ENCODE measurements at places on chromosomes 5 and 9. TPM values are rescaled to one million over a fixed set of nuclear protein-coding genes. Genes with fewer than 3 reads are reported as not detected.

DNA sequence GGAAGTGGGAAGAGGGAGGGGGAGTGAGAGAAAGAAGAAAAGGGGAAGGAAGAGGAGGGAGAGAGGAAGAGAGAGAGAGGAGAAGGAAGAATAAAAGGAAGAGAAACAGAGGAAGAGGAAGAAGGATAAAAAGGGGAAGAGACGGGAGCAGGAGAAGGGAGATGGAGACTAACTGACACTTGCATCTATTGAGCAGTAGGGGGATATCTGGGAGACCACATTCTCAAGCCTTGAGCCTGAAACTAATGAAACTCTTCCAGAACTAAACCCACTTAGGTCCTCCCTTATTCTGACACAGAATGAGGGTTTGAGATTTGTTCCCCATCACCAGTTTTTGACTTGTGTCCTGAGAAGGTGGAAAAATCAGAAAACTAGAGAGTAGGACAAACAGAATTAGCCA is 533.3 kb downstream of the CDH12 start:
- no peak for DNase-seq

DNA sequence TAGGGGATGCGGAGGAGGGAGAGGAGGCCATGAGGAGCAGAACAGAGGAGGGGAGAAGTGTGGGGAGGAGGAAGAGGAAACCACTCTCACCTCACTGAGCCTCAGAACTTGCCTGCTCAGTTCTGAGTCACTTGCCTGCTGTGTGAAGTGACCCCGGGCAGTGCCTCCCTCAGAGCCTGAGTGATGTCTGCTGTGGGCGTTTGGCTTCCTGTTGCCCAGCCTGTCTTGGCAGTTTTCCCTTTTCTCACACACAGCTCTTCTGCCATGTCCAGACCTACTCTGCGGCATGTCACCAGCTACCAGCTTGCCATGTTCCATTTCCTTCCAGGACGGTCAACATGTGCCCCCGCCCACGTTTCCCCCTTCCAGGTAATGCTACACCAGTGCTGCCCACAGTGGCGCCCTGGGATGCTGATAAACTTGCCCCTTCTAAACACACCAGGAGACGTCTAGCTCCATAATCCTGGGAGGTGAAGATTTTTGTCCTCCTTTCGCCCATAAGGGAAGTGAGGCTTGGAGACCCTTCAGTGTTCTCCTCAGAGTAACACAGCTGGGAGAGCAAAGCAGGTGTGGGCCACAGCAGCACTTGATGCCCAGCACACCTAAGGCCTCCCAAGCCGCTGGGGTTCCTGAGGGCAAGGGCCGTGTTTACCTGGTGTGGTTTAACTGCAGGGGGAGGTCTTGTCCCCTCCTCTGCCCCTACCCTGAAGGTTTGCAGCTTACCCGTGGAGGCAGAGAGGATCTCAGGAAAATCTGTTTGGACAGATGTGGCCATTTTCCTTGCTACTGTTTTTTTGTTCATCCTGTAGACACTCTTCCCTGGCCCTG is 63.8 kb upstream of the RNF130 start:
- DNase-seq, result peak; percentile 88

GRCh38 chr5:94777056-94777880 is 158.8 kb downstream of the SLF1 start:
- no peak for DNase-seq

GRCh38 chr9:129183495-129184218 is 5.6 kb upstream of the IER5L start:
- no peak for DNase-seq

- no peak for DNase-seq
These were observed 150.8 kb downstream of the DOCK8 start for GRCh38 chr9:365436-365835.

Gene BHMT2
- total RNA-seq, result not detected

DNA sequence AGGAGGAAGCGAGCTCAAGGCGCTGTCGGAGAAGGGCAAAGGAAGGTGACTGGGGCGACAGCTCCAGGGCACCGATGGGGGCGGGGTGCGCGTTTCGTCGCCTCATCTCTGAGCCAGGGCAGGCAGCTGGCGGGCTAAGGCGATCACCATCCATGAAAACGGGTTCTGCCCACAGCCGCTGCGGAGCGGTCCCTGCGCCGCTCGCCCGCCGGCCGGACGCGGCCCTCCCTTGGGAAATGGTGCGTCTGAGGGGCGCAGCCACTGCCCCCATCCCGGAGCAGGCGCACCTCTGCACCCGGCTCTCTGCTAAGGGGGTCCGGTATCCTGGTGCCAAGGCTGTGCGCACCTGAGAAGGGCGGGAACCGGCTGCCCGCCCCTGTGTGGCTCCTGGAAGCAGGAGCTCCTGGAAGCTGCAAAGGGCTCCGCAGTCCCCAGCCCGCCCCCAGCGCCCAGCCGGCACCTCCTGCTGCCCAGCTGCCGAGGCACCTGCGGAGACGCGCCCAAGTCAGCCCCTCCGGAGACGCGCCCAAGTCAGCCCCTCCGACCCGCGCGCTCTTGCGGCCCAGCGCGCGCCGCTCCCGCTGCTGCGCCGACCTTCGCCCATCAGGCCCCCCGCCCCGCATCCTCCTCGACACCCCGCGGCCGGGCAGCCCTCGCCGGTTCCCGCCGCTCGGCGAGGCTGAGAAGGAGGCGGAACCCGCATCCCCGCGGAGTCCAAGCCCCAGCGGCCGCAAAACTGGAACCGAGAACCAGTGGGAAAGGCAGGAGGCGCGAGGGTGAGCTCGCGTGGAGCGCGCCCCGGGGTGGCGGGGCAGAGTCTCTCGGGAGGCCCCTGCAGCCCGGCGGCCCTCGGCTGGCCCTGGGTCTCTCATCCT is 757 bp downstream of the ANKRD34B start:
- DNase-seq, result no peak

GRCh38 chr9:130852801-130853200 is 17.7 kb downstream of the ABL1 start:
- no peak for DNase-seq

DNA sequence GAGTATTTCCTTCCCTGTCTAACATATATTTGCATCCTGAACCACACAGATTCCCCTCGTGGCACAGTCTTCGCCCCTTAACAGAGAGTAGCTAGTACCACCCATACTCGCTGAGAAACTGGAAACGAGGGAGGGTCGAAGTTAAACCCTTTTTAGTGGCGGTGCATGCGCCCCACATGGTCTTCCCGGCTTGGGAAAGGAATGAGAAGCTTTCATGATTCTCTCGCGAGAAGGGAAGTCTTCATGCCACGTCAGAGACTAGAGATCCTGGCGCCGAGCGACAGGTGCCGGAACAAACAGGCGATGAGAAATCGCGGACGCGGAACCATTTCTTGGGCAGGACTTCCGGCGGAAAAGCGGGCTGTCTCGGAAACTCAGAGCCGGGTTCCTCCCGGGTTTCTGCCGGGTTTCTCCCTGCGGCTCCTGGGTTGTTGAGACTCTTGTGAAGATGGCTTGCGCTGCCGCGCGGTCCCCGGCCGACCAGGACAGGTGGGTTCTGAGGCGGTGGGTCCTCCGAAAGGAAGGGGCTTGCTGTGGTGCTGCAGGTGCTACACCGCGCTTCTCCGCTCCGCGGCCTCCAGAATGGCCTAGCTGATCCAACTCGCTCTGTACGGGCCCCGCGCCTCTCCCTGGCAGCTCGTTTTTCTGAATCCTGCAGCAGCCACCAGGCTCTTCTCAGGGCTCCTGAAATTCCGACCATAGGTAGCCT is at the start of gene SRP19:
Gene SRP19 (plus strand): TSS at position 359 of the 709 bp plus-strand sequence. CDS start 90 bp downstream, at position 449.
- DNase-seq, result peak; percentile 96

DNA sequence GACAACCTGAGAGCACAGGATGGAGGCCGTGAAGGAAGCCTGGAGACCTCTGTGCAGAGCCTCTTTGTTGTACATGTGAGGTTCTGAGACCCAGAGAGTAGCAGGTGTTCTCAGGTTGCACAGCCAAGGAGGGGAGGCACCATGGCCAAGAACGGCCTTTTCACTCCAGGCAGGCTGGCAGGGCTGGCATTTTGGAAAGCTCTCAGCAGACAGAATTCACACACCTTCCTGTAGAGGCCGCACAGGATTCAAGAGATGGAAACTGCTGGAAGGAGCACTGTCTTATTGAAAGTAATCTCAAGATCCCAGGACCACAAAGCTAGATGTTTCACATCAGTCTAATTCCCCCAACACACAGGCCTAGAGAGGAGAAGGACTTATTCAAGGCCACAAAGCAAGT is 52.8 kb upstream of the XPA start:
- DNase-seq, result no peak

Gene TMEM252
- total RNA-seq, result not detected

DNA sequence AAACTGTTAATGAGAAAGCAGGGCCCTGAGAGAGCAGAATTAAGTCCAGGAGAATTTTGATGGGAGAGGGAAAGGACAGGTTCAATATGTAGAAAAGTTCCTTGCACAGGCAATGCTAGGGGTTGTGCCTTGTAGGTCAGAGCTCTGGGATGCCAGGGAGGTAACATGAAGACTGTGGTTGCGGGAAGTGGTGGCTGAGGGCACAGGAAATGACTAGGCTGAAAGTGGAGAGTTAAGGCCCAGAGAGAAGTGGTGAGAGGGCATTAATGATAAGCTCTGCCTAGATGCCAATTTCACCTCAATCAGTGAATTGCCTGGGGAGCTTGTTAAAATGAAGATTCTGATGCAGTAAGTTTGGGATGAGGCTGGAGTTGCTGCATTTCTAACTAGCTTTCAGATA is 31.5 kb upstream of the PPP3R2 start:
- no peak for DNase-seq

GRCh38 chr9:20551835-20552234 is 70.5 kb downstream of the MLLT3 start:
- no peak for DNase-seq

DNA sequence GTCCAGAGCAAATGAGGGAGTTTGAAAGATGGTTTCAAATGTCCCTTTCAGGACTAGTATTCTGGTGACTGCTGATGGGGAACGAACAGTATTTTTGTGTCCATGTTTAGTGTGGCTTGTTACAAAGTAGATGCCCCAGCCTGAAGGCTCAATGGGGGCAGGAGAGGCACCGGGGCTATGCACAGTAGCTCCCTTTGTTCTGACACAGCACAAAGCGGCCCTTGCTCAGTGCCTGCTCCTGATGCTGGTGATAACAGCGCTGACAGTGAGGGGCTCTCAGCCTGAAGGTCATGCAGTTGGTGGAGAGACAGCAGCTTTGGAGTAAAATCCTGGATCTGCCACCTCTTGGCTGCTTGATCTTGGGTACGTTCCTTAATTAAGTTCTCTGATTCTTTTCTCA is 188.9 kb downstream of the SLIT3 start:
- DNase-seq, result no peak

Gene HMMR
- total RNA-seq, result 70.5 TPM

GRCh38 chr5:127892467-127893207 is 189.4 kb downstream of the CCDC192 start:
- DNase-seq, result peak; percentile 46

DNA sequence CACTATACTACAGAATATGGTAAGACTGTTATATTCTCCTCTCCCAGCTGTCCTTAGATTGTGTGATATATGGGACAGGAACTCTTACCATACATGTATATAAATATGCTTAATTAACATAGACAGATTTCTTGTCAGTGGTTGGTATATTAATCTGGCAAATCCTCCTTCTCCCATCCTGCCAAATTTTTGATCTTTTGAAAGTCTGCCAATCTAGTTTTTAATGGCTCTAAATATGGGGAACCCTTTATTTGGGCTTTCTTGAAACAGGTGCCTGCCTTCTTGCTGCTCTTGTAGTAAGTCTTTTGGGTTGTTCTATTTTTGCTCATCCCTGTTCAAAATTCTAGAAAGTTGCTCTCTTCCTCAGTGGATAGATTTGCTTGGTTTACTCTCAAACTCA is 63.5 kb downstream of the SPATA31D1 start:
- DNase-seq, result no peak

- DNase-seq, result no peak
These were observed 104.6 kb upstream of the RETREG1 start for GRCh38 chr5:16721151-16722096.

- DNase-seq, result peak; percentile 2
These were observed 185.2 kb downstream of the CCDC171 start for GRCh38 chr9:15738011-15738410.

Gene NHP2
- 212 TPM for total RNA-seq

DNA sequence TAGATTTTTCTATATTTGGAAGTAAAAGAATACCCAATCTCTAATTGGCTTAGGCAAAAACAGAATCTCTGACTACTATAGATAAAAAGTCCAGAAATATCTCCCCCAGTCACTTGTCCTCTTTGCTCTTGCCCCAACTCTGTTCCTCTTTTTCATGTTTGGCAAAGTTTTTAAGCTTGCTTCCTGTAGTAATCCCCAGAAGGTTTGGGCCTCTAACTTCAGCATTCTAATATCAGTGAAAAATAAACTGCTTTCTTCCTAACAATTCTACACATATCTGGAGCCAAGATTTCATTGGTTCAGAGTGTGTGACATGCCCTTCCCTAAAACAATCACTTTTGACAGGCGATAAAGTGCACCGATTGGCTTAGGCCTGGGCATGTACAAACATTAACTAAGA is 1680.3 kb downstream of the MAT2B start:
- DNase-seq, result no peak

- peak; percentile 58 for DNase-seq
These were observed 169.7 kb downstream of the C9orf50 start for GRCh38 chr9:129451089-129451656.

DNA sequence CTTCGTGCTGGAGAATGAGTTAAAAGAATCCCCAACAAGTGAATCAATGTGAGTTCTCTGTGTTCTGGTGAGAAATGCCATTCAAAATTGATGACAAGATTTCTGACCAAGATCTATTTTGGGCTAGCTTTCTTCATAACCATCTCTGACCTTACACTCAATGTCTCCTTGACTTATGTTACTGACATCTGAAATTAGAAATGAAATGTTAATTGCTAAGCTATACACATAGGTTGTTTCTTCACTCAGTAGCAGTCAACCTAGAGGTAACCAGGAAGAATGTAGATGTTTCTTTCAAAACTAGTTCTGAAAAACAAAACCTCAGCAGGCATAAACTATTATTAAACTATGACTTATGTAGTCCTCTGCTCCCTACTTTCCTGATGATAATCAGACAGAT is 2220.7 kb upstream of the C9orf72 start:
- DNase-seq, result no peak

GRCh38 chr5:80959768-80960442 is at the start of gene RASGRF2:
Gene RASGRF2, plus strand, starts transcription at chr5:80960363. Its CDS starts 376 bp downstream, at chr5:80960739.
- DNase-seq, result peak; percentile 40

- DNase-seq, result no peak
These were observed 478.0 kb downstream of the ENC1 start for GRCh38 chr5:74162524-74162923.

DNA sequence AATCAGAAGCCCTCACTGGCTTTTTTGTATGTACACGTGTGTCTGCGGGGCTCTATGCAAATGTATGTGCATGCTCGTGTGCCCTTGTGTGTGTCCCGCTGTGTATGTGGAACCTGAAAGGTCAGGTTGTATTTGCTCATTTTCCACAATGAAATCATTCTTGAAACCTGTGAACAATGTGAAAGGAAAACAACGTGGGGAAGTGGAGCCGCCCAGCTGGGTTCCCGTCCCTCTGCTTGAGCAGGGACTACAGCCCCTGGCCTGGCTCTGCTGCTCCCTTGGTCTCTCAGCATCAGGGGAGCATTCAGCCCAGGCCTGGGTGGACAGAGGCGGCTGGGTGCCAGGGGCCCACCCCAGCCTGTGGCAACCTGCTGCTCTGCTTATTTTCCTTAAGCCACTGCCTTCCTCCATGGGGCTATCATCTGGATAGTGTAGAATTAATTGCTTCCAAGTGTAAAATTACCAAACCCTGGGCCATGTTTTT is 3.0 kb downstream of the ECSCR start:
- no peak for DNase-seq

- DNase-seq, result peak; percentile 69
These were observed 24.7 kb upstream of the IFNE start for GRCh38 chr9:21506626-21507482.

Data from RPMI7951 (cell line).